H9 (cell line): ENCODE measurements at places on chromosomes 1 and 21. TPM values are rescaled to one million over a fixed set of nuclear protein-coding genes. Genes with fewer than 3 reads are reported as not detected.

Gene PTPN7
- 0.22 and 0.72 TPM in 2 replicates for total RNA-seq

Gene MFN2
- total RNA-seq: 61.4 and 63.3 TPM in 2 replicates

Gene SLC25A34
- total RNA-seq: 0.94 and 1.5 TPM in 2 replicates

Gene SDHC
- 198 and 206 TPM in 2 replicates for total RNA-seq

Gene SDC3
- total RNA-seq: 24.2 and 25.9 TPM in 2 replicates

Gene HSD3B2
- not detected in 2 replicates for total RNA-seq

Gene SH2D1B
- total RNA-seq: not detected in 2 replicates

Gene EDN2
- total RNA-seq: 0.22 and 0.24 TPM in 2 replicates

Gene LCK
- 37.0 and 37.6 TPM in 2 replicates for total RNA-seq

Gene TTC22
- total RNA-seq: 0.55 and 0.59 TPM in 2 replicates

Gene FMOD
- not detected in 2 replicates for total RNA-seq

Gene RXFP4
- not detected in 2 replicates for total RNA-seq

Gene PGBD2
- 10.4 and 10.6 TPM in 2 replicates for total RNA-seq

Gene LAD1
- total RNA-seq: 29.0 and 30.1 TPM in 2 replicates

Gene CHIA
- not detected in 2 replicates for total RNA-seq

Gene APCS
- total RNA-seq: not detected in 2 replicates

Gene SLC5A9
- total RNA-seq: 0.22 TPM in 1 of 2 replicates, not detected in the other
